ENCODE measurements at places on chromosomes 1 and 21.

GRCh38 chr1:219917851-219918466, 10.4 kb downstream of the SLC30A10 start:
- DNase-seq, result peak; percentile 57

DNA sequence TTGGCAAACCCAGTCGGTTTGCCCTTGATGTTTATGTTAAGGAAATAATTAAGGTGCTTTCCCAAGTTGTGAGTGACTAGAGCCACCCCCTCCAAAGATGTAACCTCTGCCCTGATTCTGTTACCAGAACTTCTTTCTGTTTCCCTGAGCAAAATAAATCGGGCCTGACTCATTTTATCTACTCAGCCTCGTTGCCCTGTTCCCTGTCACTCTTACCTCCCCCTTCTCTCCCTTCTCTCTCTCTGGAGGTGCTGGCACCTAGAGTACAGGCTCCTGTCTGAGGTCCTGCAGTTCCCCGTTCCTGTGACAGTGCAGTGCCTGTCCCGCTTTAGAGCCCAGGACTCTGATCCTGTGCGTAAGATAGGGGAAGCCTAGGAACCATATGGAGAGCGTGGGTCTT, 35.4 kb downstream of the CXADR start:
- DNase-seq, result peak; percentile 3

DNA sequence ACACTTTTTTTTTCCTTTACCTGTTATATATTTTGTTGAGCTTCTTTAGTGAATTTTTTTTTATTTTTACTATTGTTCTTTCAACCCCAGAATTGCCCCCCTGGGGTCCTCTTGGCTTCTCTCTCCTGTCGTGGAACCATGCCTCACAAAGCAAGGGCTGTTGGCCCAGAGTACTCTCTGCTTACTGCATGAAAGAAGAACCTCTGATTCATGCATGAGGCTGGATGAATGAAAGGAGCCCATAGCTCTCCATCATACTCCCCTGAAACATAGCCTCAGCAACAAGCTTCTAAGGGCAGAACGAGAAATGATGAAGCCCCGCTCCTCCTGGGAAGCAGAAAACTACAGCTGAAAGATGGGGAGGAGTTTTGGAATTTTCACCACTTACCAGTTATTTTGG, 1441.0 kb downstream of the BRINP3 start:
- no peak for DNase-seq

GRCh38 chr1:66446261-66447001, 87.5 kb upstream of the SGIP1 start:
- DNase-seq, result peak; percentile 76

GRCh38 chr1:113508364-113509164, 118.2 kb downstream of the MAGI3 start:
- no peak for DNase-seq
